ENCODE measurements at places on chromosomes 5 and 9. TPM values are rescaled to one million over a fixed set of nuclear protein-coding genes. Genes with fewer than 3 reads are reported as not detected.

The FBP2 gene
- 0.56 TPM for polyA plus RNA-seq

The EQTN gene
- polyA plus RNA-seq = 0.13 TPM

The SLC36A2 gene
- 0.03 TPM for polyA plus RNA-seq

The AK1 gene
- 57.2 TPM for polyA plus RNA-seq

The PCDHB5 gene
- polyA plus RNA-seq = 9.0 TPM

The CARTPT gene
- 3.9 TPM for polyA plus RNA-seq

Measured in urinary bladder (tissue), 4 donors.